ENCODE measurements at places on chromosomes 4 and X. TPM values are rescaled to one million over a fixed set of nuclear protein-coding genes. Genes with fewer than 3 reads are reported as not detected.

GRCh38 chr4:1833307-1834046 lies 22.5 kb downstream of the LETM1 start:
- no peak for DNase-seq

GRCh38 chr4:147509386-147509785 lies 28.5 kb downstream of the EDNRA start:
- DNase-seq: no peak

- no peak for DNase-seq
Measured at GRCh38 chr4:185587427-185588161, 52.3 kb upstream of the PDLIM3 start.

DNA sequence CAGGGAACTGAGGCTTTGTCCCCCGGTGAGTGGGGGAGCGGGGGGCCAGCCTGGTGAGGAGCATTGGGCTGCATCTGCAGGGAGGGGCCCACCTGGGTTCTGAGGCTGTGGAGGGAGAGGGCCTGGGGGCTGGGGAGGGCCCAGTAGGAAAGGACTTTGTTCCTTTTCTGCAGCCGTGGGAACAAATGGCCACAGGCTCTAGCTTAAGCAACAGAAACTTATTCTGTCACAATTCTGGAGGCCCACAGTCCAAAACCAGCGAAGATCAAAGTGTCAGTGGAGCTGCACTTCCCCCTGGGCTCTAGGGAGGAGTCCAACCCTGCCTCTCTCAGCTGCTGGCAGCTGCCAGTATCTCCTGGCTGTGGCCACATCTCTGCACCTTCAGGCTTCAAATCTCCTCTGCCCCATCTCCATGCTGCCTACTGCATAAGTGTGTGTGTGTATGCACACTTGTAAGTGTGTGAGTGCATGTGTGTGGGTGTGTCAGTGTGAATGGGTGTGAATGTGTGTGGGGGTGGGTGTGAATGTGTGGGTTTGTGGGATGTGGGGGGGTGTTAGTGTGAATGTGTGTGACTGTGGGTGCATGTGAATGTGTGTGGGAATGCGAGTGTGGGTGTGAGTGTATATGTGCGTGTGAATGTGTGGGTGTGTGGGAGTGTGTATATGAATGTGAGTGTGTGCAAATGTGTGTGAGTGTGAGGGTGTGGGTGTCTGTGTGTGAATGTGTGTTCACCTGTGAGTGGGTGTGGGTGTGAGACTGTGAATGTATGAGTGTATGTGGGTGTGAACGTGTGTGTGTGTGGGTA lies 204.5 kb upstream of the PSAPL1 start:
- no peak for DNase-seq

DNA sequence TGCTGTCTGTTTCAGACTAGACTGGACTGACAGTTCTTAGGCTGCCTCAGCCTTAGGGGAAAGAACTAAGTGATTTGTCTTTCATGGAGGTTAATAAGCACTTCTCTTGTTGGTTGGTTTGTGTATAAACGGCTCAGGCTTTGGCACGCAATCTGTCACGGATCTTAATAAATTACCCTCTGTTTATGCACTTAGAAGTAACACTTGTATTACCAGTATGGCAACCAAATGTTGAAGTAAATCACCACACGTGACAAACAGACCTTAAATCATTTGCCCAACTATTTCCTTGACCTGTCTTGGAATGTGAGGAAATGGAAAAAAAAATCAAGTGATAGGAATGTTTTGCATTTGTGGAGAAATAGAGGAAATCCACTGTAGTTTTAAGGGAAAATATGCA lies 69.9 kb downstream of the TEX13A start:
- no peak for DNase-seq

- no peak for DNase-seq
Measured at GRCh38 chrX:12804655-12805054, 13.4 kb downstream of the PRPS2 start.

DNA sequence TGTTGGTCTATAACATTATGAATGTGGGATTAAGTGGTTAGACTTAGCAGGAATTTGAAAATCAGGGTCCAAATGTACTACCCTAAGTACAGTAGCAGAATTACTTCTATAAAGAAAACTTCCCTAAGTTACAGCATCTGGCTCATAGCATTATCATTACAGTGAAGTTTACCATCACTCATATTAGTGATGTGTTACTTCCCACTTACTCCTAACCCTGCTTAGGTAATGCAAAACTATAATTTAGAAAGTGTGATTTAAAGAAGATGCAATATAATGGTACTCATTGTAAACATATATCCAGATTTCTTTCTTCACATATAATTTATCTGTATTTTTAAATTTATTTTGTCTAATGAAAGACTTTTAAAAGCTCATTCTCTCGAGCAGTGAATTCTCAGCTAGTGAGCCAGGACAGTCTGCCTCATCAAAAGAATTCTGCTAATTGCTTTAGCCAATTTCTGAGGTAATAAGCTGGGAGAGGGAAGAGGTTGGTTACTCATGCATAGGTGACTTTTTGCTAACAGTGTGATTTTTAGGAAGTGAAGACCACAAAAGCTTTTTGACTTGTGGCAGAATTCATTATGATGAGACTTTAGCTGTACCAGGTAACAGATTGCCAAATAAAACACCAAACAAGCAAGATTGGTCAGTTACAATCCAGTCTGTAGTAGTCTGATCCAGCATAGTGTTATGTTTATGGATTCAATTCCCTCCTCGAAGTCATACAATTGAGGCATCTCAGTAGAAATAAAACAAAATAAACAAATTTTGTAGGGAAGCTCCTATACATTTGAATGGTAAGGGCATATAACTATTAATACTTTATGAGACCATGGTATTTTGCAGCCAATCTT lies 21.0 kb downstream of the PLS3 start:
- DNase-seq: no peak

GRCh38 chrX:44071847-44072551 lies 98.8 kb upstream of the NDP start:
- peak; percentile 59 for DNase-seq

GRCh38 chr4:14871676-14872430 lies 130.4 kb upstream of the CPEB2 start:
- DNase-seq: no peak

- DNase-seq: no peak
Measured at GRCh38 chrX:85627363-85627762, 247.9 kb upstream of the POF1B start.

- DNase-seq: peak; percentile 90
Measured at GRCh38 chr4:125313497-125313896, 1.3 kb upstream of the FAT4 start.

- no peak for DNase-seq
Measured at GRCh38 chrX:72045141-72045540, 86.6 kb downstream of the RTL5 start.

- no peak for DNase-seq
Measured at GRCh38 chr4:4558881-4559280, 17.0 kb upstream of the STX18 start.

Gene FREM3
- total RNA-seq: not detected

Gene S100G
- total RNA-seq: not detected

Gene ZMAT1
- 1.2 TPM for total RNA-seq

Gene RAB40AL
- total RNA-seq: not detected

Gene GPM6B
- total RNA-seq: not detected
